ENCODE measurements at places on chromosomes 3 and 15.

- DNase-seq, result no peak
Observed at GRCh38 chr15:90610190-90610589, 80.5 kb downstream of the CRTC3 start.

DNA sequence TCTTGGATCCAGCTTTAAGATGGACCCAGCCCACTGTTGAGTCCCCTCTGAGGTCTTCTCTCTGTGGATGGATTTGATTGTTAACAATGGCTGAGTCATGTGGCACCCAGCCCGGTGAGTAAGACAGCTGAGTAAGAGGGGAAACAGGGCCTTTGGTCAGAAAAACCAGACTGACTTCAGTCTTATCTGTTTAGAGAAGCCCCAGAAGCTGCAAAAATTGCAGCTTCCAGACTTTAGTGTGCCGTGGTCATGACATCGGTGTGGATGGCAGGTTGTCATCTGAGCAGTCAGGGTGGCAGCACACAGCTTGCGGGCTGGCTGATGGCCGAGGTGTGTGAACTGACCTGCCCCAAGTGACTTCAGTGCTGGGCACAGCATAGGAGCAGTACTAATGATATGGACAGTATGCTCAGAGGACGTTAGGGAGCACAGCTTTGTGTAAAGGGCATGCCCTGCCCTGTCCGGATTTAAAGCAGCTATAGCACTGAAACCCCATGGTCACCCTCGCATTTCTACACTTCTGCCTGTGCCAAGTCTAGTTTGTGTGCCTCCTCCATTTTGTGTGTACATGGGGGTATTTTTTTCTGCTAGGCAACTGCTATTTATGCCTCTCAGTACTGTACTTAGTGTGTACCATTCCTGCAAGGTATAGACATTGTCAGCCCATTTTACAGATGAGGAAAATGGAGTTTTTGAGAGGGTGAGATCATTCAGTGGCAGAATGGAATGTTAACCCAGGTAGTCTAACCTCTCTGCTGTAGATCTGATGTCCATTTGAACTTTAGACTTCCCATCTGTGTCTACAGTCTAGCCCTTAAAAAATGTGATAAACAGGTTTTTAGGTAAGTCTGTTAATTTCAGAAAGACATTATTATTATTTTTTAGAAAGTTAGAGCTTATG, 44.4 kb downstream of the FLNB start:
- peak; percentile 4 for DNase-seq

DNA sequence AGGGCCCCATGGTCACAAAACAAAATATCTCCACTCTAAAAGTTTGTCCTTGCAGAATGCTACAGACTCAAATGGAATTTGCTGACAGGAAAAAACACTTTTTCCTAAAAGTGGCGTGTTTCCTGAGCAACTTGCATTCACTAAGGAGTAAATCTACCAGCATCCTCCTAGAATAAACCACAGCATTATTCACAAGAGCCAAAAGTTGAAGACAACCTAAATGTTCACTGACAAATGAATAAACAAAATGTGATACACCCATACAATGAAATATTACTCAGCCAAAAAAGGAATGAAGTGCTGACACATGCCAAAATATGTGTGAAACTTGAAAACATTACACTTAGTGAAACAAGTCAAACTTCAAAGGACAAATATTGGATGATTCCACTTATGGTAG, 28.9 kb downstream of the ITGB5 start:
- DNase-seq, result no peak

GRCh38 chr15:96860741-96861140, 530.2 kb downstream of the NR2F2 start:
- no peak for DNase-seq

DNA sequence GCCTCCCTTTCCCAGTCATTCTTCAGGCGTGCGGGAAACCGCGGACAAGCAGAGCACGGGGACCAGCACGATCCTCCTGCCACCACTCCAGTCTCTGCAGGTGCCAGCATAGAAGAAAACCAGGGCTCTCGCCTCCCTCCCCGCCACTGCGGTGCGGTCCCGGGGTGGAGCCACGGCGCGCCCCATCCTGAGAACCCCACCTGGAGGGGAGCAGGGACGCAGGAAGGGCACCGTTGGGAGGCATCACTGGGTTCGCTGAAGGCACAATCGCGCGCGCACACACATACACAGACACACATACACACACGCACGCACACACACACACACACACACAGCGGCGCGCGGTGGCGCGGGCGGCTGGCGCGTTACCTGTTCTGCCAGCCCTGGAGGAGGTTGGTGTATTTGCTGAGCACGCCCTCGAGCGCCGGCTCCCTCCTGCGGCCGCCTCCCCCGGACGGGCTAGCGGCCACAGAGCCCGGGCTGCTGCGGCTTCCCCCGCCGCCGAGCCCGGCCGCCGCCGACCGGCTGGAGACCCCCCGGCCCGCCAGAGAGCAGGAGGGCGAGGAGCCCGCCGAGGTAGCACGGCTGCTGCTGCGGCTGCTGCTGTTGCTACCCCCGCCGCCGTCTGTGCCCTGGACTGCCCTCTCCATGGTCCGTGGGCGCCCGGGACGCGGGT, 394 bp downstream of the OSBPL10 start:
- peak; percentile 29 for DNase-seq

DNA sequence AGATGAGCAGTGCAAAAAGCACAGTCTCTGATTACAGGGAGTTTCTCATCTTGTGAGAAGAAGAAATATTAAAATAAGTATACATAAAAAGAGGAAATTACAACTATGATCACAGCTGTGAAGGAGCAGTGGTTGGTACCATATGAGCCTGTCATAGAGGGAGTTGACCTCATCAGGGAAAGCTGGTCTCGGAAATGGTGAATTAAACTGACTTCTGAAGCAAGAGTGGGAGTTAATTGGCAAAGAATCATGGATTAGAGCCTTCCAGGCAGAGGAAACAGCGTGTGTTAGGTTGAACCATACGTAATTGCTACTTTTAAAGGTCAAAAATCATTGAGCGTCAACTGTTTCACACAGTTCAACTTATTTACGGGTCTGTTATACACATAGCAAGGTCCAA, 539.1 kb downstream of the EDEM1 start:
- DNase-seq, result no peak

GRCh38 chr3:150407808-150408220, 284 bp upstream of the TSC22D2 start:
- DNase-seq, result no peak

GRCh38 chr3:10915376-10915775, 77.2 kb upstream of the SLC6A1 start:
- DNase-seq, result no peak

GRCh38 chr15:96544162-96544756, 213.8 kb downstream of the NR2F2 start:
- no peak for DNase-seq

DNA sequence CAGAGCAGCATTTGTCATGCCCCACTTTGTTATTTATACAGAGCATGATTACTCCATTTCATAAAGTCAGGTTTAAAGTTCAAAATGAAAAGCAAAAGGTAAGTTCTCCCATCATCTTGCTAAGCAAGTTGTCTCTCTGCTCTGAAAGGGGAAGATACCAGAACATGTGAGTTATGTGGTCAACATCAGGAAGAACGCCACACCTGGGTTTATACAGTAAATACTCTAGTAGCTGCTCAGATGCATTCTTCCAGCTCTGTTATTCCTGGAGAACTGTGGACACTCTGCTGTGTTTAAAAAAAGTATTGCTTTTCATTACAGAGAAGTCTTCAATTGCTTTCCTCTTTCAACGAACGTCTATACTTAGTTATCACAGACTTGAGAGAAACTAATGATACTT, 145.7 kb downstream of the PLCL2 start:
- no peak for DNase-seq

DNA sequence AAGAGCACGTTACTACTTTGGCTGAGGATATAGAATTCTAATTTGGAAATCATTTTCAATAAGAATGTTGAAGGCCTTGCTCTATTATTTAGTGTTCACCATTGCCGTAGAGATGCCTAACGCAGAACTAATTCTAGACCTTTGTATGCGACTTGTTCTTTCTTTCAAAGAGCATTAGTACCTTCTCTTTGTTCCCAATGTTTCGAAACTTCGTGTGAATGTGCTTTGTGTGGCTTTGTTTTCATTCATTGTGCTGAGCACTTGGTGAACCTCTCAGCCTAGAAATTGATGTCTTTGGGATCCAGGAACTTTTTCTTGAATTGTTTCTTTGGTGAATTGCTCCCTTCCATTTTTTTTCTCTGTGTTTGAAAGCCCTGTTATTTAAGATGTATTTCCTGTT, 19.8 kb upstream of the PCSK6 start:
- DNase-seq, result no peak

DNA sequence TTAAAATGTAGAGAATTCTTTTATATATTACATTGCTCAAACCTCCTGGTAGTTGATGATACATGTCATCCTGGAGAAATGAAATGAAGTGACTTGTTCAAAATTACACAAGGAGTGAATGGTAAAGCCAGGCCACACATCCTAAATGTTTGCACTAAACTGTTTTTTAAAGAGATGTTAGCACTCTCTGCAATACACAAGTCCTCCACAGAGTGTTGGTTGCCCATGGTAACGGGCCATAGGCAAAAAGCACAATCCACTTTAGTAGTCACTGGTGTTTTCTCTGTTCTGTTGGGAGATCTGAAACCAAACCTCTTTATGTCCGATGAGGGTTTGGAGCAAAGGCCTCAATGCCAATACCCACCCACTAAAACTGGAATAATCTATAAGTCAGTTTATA, 907.4 kb downstream of the NTRK3 start:
- DNase-seq, result no peak

DNA sequence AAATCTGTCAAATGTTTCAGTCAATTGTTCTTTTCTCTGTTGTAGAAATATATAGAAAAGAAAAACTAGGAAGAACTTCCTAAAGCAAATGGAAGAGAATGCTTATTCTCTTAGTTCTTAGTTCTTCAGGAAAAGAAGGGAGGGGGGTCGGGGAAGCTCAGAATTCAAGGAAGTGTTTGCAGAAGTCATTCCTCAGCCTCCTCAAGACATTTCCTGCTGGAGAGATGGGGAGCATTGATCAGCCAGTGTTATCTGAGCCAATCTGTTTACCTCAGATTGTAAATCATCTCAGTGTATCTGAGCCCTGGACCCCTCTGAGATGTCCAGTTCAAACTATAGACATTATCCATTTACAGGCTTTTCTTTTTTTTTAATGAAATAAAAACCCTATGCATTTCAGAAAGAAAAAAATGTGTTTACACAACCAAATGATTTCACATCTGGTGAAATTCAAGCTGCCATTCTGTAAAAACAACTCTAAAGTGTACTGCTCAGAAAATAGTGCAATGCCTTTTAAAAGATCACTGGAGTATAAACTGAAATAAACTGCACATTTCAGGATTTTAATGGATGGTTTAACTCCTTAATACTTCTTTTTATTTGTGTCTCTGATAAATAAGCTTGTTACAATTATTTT, 460.7 kb downstream of the ROBO1 start:
- DNase-seq, result no peak

GRCh38 chr15:83959477-83959876, 276.1 kb upstream of the GOLGA6L4 start:
- DNase-seq, result no peak

DNA sequence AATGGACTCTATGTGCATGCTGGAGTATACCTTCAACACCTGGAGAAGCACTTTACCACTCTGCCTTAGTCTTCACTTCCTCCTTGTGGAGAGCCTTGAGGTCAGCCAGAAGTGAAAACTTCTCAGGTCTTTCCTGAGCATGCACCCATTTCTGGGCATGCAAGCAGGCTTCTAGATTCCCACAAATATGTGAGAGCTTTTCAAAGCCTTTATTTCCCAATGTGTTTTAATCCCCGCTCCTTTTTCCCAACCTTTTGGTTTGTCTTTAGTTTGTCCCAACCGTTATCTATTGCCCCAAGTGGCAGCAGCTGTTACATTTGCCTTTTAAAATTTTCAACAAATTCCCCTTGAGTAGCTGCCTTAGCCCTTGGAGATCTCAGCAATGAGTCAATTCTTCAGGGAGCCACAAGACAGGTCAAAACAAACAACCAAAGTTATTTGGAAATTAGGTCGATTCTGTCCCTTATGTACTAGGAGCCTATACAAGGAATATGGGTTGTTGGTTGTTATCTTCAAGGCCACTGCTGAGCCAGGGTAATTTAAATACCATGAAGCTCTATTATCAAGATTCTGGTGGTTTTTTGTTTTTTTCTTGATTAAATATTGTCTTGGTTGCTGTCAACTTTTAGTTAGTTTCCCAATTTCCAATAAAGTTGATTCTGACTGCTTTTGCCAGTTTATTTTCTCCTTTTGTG, 44.4 kb downstream of the LSM3 start:
- DNase-seq, result no peak

GRCh38 chr3:126679318-126679751, 24.4 kb upstream of the TXNRD3 start:
- peak; percentile 11 for DNase-seq

- no peak for DNase-seq
Observed at GRCh38 chr3:195773956-195774537, 37.7 kb downstream of the MUC4 start.

- no peak for DNase-seq
Observed at GRCh38 chr3:65953881-65954733, 84.6 kb downstream of the MAGI1 start.

DNA sequence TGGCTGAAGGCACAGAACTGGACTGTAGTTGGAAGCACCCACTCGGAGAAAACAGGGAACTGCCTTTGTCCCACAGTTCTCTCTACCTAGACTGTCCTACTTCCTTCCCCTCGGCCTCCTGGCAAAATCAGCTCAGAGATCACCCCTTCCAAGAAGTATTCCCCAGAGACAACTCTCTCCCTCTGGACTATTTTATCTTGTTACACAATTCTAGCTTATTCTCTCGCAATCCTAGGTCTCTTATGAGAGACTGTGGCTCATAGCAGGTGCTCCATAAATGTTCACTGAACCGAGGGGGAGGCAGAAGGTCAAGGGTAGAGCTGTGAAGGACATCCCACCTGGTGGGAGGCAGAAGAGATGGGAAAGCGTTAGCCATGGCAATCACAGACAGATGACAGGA, 10.6 kb downstream of the HEG1 start:
- no peak for DNase-seq

GRCh38 chr15:38424101-38424552, 29.8 kb upstream of the FAM98B start:
- no peak for DNase-seq

DNA sequence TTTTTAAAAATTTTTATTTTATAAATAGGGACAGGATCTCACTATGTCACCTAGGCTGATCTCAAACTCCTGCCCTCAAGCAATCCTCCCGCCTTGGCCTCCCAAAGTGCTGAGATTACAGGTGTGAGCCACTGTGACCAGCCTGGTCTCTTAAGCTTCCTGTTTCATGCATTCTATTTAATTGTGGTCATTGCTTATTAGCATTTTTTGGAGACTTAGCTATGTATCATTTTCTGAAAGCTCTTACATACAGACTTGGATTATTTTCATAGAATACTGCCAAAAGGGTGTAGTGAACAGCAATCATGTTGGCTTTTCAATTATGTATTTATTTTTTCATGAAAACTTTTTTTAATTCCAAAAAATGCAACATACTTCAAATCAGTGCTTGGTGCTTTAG, 51.5 kb upstream of the DCUN1D1 start:
- DNase-seq, result no peak

- no peak for DNase-seq
Observed at GRCh38 chr3:108322352-108322751, 26.0 kb downstream of the HHLA2 start.

Measured in esophagus squamous epithelium (tissue), 5 donors.